ENCODE measurements at places on chromosomes 6 and 20.

GRCh38 chr6:44430326-44430725 is 42.8 kb downstream of the CDC5L start:
- no peak for DNase-seq

- DNase-seq: no peak
Observed at GRCh38 chr6:42740725-42741124, 5.2 kb downstream of the TBCC start.

- DNase-seq: no peak
Observed at GRCh38 chr20:680638-681187, 5.1 kb upstream of the SCRT2 start.

- no peak for DNase-seq
Observed at GRCh38 chr6:45946352-45946751, 69.3 kb downstream of the CLIC5 start.

DNA sequence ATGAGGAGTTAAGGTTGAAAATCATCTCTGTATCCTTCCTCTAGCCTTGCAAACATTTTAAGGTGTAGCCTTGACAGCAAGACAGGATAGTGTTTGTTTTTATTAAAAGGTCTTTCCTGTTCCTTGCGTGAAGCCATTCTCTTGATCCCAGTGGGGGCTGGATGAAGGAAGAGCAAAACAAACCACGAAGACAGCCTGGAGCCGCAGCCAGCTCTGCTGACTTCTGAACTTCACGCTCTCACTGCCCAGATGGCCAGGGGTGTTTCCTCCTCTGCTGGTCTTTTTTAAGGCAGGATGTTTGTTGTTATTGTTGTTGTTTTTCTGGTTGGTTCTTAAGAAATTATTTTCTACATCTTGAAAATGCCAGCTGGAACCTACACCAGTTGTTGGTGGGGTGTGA is 156.4 kb downstream of the MTHFD1L start:
- no peak for DNase-seq

- no peak for DNase-seq
Observed at GRCh38 chr6:155528982-155529453, 73.4 kb upstream of the NOX3 start.

Data from suprapubic skin (tissue), 4 donors.